Stimulated activated CD8-positive, alpha-beta memory T cell treated with anti-CD3 and anti-CD28 coated beads, Interleukin-2, amount 100 ng/mL, for 1 hour (primary cell): ENCODE measurements at places on chromosomes 5 and 9.

GRCh38 chr9:88646539-88647300, 111.7 kb downstream of the NXNL2 start:
- DNase-seq = no peak

DNA sequence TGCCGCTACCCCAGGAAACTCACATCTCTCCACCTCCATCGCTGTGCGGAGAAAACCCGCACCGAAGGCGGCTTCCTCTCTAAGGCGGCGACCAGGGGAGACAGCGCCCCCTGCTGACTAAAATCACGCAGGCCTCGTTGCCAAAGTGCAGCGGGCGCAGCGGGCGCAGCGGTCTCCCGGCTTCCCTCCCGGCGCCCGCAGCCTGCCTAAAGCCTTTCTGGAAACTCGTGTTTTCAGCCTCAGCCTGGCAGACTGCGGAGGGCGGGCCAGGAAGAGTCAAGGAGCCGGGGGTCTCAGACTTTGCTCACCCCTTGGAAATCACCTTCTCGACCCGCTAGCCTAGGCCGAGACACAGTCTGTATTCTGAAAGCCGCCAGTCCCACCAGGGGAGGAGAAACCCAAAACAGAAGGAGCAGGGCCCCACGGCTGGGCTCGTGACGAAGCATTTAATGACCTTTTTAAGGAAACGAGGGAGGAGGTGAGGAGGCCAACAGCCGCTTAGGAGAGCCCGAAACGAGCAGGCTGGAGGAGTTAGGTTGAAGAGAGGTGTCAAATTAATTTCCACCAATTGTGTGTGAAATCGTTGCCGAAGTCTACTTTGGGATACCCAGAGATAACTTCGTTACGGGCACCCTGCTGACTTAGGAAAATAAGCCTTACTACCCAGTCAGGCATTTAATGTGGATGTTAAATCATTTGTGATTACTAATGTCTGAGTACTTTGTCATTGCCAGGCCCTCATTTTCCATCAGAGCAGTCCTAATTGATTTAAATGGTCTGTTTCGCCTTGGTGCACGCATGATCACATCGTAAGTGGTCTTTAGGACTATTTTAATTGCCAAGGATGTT, 7.3 kb upstream of the FOXB2 start:
- DNase-seq = peak; percentile 7

DNA sequence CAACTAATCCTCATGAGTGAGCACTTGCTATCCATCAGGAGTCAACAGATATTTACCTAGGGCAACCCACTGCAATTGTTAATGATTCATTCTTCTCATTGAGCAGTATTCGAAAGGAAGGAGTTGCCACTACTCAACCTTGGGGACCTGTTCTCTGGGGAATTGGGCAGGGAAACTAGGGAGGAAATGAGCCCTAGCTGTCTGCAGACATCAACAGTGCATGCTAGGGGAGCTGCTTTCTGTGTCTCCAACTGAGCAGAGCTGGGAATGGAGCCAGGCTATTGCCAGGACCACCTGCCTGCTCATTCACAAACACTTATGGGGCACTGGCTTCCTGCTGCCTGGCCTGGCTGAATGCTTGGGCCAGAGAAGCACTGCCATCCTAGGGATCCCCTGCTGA, 183.4 kb downstream of the TMEM38B start:
- DNase-seq = no peak

GRCh38 chr5:128121651-128122050, 38.1 kb downstream of the SLC12A2 start:
- DNase-seq = no peak

DNA sequence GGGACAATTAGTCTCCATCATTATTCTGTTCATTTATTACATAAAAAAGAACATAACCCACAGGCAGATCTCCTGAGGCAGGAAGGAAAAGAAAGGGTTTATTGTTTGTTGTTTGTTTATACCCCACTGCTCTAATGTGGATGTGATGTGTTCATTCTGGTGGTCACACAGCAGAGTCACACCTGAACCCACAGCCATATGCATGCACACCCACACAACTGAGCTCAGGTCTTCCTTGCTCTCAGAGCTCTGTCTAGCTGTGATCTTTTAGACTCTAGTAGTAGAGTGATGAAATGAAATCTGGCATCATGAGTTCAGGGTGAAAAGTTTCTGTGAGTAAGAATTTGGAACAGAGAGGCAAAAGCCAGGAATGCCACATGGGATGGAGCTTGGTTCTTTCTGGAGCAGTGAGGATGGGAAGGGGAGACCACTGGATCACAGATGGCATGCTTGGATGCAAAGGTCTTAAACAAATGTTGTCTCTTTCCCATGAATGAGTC, 227.0 kb downstream of the PAPPA start:
- DNase-seq = no peak

DNA sequence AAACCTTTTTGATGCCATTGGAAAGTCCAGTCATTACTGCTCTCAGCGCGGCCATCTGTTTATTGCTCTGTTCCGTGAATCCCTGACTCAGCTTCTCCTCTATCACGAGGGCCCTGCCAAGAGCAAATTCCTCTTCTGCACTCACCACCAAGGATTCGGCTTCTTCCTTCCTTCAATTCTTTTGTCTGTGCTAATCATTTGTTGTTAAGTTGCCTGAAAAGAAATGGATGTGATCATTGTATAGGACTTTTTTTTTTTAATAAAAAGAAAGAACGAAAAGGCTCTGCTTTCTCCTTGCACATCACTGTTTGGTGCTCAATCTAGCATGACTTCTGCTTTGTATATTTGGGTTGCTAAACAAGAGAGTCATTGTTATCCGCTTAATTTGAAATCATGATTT, 128.7 kb upstream of the PIK3R1 start:
- DNase-seq = no peak

GRCh38 chr5:126339215-126339805, 83.9 kb upstream of the GRAMD2B start:
- DNase-seq = no peak

DNA sequence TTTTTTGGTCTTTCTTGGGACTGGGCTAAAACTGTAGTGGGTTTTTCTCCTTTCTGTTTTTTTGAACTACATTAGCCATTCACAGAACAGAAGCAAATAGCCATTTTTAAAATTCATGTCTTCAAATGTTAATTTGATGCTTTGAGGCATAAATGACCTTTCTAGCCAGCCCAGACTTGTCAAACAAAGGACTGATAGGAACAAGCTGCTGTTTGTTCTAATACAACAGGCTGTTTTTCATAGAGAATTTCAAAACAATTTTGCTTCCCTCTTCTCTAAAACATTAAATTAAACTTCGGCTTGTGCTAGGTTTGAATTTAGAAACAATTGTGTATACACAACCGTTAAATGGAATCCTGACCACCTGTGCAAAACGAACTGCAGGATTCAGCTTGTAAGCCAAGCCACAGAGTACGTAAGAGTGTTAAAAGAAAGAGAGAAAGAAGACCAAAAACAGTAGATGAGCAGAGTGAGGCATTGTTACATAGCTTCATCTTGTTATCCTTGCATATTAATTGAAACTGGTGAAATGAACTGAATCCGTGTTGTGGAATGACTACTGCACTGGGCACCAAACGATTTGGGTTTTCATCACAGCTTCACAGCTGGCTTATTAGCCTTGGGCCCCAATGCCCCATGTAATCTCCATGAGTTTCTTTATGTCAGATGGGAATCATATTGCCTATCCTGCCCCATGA, 100.0 kb downstream of the ZSWIM6 start:
- no peak for DNase-seq

DNA sequence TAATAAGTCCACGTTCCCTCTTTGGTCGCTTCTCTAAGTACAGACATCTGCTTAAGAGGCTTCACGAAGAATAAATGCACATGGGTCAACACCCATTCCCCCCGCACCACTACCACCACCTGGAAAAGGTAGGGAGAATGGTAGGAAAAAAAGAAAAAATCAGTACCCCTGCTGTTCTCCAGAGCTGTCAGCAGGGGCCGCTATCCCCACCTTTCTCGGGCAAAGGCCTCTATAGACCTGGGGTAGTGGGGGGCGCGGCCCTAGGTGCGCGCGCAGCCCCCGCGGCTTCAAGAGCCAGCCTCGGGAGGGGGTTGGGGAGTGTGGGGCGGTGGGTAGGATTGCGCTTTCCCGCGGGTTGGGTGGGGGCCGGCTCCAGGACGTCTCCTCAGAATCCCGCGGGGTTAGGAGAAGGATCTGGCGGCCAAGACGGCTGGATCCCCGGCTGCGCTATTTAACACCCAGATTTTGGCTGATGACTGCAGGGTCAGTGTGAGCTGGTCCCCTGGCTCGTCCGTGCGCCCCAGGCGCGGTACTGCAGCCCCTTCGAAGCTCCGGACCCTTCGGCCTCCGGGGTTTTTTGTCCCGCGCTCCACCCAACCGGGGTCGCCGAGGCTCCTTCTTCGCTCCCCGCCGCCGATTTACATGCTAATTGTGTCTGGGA, 1.6 kb upstream of the SEMA6A start:
- no peak for DNase-seq

DNA sequence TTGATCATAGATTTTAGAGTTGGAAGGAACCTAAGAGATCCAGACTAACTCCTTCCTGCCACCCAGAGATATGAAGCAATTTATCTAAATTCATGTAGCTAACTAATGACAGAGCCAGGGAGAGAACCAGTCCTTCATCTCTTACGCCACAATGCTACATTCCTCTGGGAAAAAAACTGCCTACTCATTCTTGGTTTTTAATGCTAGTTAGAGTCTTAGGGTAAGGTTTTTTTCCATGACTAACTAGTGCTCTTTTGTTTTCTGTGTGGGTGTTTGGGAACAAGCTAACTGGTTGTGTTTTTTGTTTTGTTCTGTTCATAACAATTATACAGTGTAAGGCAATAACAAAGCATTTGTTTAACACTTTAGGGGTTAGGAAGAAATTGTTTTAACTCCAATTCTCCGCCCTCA, 52.4 kb downstream of the SLC44A1 start:
- DNase-seq = no peak

DNA sequence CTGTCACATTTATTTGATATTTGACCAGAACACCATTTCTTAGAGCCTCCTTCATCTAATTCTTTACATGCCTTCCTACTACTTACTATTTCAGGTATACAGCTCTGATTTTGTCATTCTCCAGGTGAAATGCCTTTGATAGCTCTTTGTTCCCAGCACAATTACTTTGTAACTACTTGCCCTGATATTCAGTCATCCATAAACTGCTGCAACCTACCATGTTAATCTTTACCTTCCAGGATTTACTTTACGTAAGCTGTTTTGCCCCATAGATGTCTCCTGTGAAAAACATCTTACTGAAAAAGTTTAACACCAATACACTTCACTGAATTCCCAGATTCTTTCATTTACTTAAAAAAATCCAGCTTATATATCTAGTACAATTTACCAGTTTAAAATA, 443.8 kb upstream of the CYLC2 start:
- DNase-seq = no peak

- no peak for DNase-seq
Measured at GRCh38 chr5:137741718-137742117, 5.8 kb upstream of the KLHL3 start.

- peak; percentile 6 for DNase-seq
Measured at GRCh38 chr5:158074992-158075769, 216.2 kb upstream of the CLINT1 start.

GRCh38 chr9:131937451-131937850, 142.2 kb downstream of the MED27 start:
- DNase-seq = no peak

- DNase-seq = no peak
Measured at GRCh38 chr9:132383462-132383883, 23.2 kb downstream of the TTF1 start.

GRCh38 chr5:140311011-140311467, 8.1 kb upstream of the PFDN1 start:
- no peak for DNase-seq

- no peak for DNase-seq
Measured at GRCh38 chr9:4228606-4229005, 71.3 kb downstream of the GLIS3 start.

DNA sequence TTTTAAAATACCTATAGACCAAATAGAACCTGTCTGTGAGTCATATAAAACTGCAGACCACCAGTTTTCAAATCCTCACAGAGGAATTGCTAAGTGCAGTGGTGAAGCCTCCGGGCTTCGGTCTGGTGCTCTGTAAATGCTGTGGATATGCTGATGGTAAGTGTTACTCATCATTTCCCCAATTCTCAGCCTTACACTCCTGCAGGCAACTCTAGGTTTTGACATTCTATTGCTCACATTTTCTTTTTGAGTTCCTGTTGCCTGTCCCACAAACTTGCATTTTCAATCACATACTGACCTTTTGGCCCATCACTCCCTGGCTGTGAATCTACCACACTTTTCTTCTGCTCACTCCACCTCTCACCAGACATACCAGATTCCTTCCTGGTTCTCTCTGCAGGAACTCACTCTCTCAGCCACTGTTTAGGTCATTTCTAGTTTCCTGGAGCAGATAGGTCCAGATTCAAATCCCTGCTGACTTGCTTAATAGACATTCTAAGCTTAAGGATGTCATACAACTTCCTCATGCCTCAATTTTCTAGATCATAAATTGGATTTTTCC, 192.9 kb downstream of the RAB3C start:
- DNase-seq = no peak

DNA sequence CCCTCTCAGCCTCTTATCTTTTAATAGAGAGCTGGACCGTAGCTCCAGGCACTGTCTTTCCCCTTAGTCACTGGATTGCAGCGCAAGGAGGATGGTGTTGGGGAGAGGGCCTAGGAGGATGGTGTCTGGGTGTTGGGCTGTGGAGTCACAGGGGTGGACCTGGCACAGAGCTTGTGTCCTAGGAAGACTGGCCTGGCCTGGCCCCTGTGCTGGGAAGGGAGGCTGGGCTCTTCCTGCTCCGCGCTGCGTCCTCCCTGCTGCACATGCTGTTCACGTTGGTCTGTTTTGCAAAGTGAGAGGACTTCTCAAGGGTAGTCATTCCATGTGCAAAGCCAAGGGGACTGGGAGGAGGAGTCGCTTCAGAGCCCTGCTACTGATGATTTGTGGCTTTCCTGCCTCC, 123.9 kb downstream of the EHMT1 start:
- DNase-seq = no peak

GRCh38 chr9:128382261-128382660, 11.1 kb downstream of the URM1 start:
- DNase-seq = no peak

- no peak for DNase-seq
Measured at GRCh38 chr9:89474939-89475338, 23.0 kb downstream of the SEMA4D start.

GRCh38 chr5:79929095-79929494, 62.0 kb downstream of the MTX3 start:
- DNase-seq = no peak

DNA sequence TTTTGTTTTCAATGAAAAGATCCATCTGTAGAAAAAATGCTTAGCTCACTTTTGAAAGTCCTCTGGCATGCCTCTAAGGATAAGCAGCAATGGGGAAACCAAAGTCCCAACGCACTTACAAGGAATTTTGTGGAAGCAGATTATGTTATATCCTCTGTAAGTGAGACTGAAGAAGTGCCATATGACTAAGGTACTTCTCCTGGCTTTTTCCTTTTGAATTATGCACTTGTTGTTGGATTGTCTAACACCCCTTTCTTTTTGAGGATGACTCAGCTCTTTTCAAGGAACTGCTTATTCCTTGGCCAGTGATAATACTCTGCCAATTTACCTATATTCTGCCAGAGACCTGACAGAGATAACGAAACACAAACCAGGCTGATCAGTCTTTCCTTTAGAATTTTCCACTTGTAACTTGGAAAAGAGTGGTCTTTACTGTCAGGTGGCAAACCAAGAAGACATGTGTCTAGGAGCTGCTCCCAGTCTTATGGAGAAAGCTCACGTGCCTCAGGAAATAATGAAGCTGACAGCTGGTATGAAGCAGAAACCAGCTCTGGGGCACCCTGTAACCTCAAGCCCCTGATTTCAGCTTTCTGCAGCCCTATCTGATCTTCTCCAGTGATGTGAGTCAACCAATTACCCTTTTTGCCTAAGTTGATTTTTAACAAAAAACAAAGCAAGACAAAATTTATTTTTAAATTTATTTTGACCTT, 290.8 kb upstream of the FBXL7 start:
- DNase-seq = no peak
